ENCODE measurements at places on chromosomes 6 and 20. TPM values are rescaled to one million over a fixed set of nuclear protein-coding genes. Genes with fewer than 3 reads are reported as not detected.
A peak's percentile ranks its signal among the peaks of the same experiment; 100 is the strongest.

MEP1A gene
- total RNA-seq: 0.19 TPM

UBD gene
- not detected for total RNA-seq

PLA2G7 gene
- total RNA-seq: 5.7 TPM

CCN6 gene
- 6.0 TPM for total RNA-seq

- no peak for DNase-seq
Measured at GRCh38 chr6:148304976-148305375, 37.7 kb upstream of the SASH1 start.

DNA sequence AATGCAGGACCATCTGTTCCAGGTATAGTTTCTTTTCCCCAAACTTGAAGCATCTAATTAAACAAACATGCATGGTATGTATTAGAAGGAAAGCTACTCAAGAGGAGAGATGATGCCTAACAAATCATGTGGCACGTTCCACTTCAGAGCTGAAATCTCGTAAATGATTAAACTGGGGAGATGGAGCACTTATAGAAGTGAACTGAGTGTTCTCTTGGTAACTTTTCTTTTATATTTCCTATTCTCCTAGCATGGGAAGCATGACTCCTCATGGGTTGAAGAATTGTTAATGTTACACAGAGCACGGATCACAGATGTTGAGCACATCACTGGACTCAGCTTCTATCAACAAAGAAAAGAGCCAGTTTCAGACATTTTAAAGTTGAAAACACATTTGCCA, 61.1 kb downstream of the CCN2 start:
- DNase-seq: no peak

GRCh38 chr6:161410736-161411135, 136.9 kb upstream of the AGPAT4 start:
- no peak for DNase-seq

DNA sequence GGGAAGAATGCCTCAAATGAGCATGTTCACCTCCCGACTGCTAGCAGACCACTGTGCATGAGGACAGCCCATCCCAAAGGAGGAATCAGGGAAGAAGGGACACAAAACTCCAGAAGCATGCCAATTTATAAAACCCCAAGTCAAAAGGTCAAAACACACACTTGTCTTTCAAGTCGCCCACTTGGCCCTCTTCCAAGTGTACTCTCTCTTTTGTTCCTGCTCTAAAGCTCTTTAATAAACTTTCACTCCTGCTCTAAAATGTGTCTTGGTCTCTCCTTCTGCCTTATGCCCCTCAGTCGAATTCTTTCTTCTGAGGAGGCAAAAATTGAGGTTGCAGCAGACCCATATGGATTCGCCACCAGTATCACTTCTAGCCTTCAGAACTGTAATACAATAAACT, 33.9 kb upstream of the TPBG start:
- no peak for DNase-seq

GRCh38 chr6:6661191-6661590, 72.7 kb downstream of the LY86 start:
- DNase-seq: no peak

GRCh38 chr6:135181333-135182070, 394 bp downstream of the MYB start:
- peak; percentile 20 for DNase-seq

DNA sequence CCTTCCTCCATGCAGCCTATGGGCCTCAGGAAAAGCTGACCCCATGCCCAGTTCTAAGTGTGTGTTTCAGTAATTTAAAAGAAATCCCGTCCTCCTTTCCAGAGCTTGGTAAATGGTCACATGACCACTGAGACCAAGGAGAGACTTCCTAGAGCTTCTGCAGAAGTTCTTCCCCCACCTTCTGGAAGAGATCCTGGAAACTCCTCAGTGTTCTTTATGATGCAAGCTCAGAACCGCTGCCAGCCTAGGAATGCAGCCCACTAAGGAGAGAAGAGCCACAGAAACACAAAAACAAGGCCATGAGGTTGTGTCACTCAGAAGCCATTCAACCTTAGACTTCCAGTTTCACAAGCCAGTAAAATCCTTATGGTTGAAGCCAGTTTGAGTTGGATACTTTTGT, 348.4 kb downstream of the TPBG start:
- no peak for DNase-seq

DNA sequence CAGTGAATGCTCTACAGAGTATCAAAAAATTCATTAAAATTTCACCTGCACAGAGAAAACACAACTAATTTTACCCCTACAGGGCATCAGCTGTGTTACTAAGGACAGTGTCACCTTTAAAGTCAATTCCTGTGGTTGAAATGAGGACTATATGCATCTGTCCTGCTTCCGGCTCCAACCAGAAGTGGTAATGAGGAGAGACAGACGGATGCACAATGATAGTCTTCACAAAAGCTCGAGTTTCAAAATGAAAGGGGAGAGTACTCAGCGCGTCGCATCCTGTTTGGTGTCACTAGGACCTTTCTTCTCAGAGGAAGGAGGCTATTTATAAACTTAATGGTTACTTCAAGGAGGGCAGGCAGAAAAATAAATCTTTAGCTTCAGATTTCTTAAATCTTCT, 86.5 kb downstream of the LYRM4 start:
- no peak for DNase-seq

DNA sequence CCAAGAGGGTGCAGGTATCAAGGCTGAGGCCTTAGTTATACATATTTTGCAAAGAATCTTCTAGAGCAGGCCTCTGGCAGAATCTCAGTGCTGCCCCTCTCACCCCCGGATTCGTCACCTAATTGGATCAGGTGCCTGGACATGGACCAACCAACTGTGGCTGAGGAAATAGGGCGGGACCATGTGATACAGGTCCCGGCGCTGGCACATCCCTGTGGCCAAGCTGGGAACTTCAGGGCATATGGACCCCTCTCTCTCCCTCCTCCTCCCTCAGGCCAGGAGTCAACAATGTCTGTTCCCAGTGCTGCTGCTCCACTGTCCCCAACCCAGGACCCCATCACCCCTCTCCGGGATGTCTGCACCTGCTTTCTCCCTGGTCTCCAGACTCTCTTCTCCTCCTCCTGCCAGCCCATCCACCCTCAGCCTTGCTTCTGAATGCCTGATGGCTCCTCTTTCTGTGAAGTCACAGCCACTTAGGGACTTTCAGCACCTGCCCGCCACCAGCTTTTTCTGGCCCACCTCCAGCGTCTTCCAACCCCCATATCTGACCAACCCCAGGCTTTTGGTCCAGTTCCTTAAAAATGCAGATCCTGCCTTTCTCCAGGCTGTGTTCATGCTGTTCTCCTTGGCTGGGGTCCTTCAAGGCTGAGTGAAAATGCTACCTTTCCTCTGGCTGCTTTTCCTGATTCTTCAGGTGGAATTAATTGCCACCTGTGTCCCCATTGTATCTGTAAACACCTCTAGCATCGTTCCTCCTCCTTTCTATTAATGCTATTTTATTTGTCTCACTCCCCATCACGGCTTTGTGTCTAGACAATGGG, 19.0 kb upstream of the MLN start:
- DNase-seq: no peak

GRCh38 chr20:25284131-25284601, 36.3 kb downstream of the PYGB start:
- DNase-seq: no peak

DNA sequence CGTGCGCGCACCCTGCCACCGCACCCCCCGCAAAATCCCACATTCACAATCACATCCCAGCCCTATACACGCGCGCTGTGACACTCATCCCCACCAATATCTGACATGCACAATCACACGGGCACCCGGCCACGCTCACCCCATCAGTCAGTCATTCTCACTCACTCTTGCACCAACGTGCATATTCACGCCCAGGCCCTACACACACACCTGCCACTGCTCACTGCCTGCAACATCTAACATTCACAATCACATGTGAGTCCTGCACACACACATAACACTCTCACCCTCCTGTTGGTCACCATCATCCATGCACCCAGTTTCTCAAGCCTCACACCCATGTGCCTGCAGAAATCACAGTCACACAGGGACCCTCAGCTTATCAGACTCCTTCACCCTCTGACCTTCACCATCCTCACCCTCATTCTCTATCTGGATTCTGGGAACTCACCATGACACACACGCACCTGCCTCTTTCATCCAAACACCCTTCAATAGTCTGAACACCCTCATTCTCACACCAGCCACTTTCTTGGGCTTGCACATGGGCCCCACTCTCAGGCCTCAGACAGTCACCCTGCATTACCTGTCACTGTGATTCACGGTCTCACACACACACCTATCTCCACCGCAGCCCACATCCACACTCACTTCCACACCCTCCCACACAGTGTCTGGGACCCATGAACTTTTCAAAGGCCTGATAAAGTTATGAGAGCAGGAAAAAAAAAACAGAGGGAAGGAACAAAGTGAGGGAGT, 748 bp upstream of the ATP9A start:
- no peak for DNase-seq

GRCh38 chr6:41579088-41579610, 33.0 kb downstream of the FOXP4 start:
- no peak for DNase-seq

DNA sequence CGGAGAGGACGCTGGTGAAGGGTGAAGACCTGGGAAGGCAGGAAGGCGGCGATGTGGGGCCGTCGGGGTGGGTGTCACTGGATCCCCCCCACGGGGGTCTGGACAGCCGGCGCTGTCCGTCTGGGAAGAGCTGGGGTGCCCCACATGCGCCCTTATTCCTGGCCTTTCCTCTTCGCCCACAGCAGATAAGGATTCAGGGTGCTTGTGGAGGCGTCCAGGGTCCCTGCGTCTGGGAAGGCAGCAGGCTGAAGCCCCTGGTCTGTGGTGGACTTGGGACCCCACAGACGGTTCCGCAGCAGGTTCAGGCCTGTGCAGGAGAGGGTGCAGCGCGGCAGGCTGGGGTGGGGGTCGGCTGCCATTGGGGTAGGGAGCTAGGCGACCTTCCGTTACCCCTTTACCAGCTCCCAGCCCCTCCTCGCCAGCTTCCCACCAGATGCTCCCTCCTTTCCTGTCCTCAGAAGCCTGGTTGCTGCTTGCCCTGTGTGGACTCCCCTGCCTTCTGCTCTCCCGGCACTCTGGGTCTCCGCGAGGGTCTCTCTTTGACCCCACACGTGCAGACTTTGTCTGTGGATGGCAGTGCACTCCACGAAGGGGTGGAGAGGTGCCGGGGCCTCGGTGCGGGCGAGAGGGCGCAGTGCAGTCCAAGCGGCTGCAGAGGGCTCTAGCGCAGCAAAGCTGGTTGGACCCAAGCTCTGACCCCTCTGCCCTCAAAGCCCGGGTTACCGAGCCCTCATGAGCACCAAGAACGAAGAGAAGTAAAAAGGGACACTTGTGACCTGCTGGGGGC, 2.1 kb upstream of the GATA5 start:
- no peak for DNase-seq

GRCh38 chr20:63625771-63626423, 1.0 kb downstream of the GMEB2 start:
- no peak for DNase-seq

- peak; percentile 78 for DNase-seq
Measured at GRCh38 chr6:138654715-138655634, 118.6 kb upstream of the CCDC28A start.
